ENCODE measurements at places on chromosomes 11 and 22.

DNA sequence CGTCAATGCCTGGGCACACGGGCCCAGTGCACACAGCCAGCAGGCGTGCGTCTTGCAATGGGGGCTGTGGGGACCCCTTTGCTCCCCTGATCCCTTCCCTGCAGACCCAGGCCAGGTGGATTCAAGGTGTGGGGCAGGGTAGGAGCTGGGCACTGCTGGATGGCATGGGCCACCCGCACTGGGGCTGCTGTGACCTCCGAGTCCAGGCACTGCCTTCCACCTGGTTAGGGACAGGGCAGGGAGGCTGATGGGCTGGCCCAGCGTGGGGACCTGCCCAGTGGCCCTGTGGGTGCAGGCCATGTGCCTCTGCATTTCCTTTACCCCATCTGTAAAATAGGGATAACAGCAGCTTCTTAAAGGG lies 22.9 kb downstream of the KCNQ1 start:
- no peak for DNase-seq

GRCh38 chr11:87213444-87213843 lies 175.7 kb downstream of the TMEM135 start:
- no peak for DNase-seq

GRCh38 chr22:47063071-47063509 lies 300.6 kb downstream of the TBC1D22A start:
- no peak for DNase-seq

- DNase-seq, result no peak
These were observed 346 bp downstream of the PPFIBP2 start for GRCh38 chr11:7514099-7514591.

DNA sequence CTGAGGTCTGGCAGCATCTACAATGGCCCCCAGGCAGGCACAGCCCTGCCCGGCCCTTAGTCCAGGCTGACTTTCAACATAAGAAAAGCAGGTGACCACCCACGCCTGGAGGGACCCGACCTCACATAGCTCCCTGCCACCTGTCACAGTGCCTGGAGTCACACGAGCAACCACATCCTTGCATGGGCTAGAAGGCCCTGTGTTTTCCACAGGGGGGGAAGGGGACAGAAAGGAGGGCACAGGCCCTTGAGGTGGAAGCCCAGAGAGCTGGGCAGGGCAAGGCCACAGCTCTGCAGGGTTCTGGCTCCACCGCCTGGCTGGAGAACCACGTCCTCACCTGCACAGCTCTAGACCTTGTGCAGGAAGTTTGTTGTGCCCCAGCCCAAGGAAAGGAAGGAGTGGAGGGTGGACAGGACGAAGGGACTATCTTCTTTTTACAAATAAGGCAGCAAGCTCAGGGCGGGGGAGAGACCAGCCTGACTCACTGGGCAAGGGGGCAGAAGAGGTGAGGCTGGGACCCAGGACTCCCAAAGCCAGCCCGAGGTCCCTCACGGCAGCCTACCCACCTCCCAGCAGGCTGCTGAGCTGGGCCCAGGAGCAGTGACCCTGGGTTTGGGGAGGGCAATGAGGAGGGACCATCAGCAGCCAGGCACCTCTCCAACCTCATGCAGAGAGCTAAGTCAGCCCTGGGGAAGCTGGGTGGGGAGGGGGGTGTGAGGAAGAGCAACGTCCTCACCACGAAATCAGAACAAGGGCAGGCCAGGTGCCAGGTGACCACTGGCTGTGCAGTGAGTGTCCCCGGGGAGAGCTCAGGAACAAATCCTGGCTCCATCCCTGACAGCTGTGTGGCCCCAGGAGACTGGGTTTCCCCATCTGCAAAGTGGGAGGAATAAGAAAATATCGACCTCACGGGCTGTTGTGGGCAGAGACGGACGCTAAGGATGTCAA lies 4.3 kb downstream of the C1QTNF6 start:
- DNase-seq, result no peak

DNA sequence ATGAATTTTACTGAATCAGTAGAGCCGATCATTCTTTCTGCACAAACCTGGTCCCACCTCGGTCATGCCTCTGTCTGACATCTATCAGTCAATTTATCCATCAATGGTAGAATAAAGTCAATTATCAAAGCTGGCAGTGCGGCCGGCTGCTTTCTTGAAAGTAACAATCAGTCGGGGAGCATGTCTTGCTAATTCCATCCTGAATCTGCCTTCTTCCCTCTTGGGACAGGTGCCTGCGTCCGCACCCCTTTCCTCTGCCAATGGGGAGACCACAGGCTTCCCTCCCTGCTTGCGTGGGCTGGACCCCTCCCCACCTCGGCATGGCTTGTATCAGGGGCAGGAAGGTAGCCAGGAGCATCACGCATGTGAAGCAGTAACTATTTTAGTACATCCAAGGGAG lies 962.9 kb downstream of the BRD1 start:
- no peak for DNase-seq

GRCh38 chr11:10931761-10932670 lies 74.2 kb upstream of the ZBED5 start:
- DNase-seq, result no peak

DNA sequence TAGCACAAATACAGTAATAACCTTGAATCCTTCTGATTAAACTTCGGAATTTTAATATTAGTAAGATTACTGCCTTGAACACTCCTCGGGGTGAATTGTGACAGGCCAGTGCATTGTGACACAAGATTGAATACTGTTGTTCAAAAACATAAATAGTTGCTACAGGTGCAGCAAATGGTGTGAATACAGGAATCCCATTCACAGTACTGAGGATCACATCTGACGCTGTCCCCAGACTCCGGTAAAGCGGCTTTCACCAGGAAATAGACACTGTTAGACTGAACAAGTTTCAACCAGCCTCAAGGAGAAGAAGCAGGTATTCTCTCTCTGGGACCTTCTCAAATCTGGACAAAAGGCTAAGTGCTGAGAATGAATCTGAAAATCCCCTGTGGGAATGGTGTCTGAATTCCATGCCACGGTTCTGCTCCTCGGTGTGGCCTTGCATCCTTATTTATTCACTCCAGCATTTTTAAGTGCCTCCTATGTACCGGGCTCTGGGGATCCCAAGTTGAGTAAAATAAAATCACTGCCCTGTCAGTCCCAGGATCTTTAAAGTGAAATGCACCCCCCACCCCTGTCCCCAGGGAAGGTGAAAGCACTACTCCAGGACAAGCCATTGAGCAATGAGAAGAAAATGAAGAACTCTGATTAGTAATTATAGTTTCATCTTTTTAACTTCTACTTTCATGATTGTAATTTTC lies 3.4 kb downstream of the LGR4 start:
- DNase-seq, result no peak

DNA sequence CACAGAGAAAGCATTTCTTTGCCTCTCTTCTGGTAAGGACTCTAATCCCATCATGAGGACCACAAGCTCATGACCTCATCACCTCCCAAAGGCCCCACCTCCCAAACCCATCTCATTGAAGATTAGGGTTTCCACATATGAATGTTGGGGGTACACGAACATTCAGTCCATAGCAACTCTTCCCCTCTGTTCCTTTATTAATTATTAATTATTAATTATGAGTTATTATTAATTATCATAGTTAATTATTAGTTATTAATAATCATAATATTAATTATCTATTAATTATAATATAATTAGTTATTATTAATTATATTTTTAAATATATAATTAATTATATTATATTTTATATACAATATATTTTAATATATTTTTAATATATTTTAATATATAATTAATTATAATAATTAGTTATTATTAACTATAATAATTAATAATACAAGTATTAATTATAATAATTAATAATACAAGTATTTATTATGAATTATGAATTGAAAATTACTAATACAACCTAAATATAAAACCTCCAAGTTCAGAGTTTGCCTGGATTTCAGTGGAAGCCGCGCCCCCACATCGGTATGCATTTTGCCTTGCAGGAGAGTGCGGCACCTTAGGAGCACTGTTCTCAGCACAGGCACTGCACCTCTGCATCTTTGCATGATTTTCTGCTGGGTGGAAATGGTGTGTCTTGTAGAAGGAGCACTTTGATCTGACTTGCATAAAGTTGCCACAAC lies 128.0 kb upstream of the FGF3 start:
- DNase-seq, result no peak
